ENCODE measurements at places on chromosomes 3 and 15.

GRCh38 chr3:72043204-72044133 lies 258.5 kb upstream of the PROK2 start:
- DNase-seq, result no peak

DNA sequence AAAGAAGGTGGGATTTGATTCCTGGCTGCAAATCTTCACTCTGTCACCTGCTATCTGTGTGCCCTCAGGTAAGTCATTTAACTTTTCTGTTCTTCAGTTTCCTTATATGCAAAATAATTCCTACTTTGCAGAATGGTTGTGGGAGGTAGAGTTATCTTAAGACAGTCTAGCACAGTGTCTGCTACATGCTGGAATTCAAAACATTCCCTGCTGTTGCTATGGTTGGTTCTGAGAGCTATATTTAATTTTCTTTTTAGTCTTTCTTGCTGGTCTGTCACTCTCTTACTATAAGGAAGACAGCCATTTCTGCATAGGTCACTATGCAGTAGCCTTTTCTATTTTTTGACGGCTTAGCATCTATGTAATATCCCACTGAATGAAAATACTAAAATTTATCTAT lies 4.0 kb upstream of the ADPGK start:
- no peak for DNase-seq

GRCh38 chr3:125051715-125052581 lies 3.8 kb downstream of the HEG1 start:
- DNase-seq, result no peak

DNA sequence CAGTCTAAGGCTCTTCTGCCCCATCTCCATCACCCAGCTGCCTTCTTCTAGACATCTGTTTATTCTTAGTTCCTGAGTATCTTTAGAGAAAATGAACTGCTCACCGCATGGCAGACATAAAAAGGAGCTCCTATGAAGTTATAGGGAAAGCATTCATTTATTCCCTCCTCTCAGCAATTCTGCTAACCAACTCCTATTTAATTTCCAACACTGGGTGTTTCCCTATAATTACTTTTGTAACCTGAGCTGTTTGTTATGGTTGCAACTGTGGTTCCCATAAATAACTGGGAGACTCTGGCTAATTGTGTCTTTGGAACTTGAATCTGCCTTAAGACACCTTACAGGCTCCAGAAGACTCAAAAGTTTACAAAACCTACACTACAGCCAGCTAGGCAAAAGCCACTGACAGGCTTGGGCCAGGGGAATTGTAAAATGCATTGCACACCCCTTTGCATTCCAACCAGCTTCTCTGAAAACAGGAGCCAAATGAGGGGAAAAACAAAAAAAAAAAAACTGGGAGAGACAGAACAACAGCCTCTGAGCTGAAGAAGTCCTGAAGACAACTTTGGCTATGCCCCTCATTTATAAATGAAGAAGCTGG lies 231.5 kb upstream of the FEZF2 start:
- no peak for DNase-seq

DNA sequence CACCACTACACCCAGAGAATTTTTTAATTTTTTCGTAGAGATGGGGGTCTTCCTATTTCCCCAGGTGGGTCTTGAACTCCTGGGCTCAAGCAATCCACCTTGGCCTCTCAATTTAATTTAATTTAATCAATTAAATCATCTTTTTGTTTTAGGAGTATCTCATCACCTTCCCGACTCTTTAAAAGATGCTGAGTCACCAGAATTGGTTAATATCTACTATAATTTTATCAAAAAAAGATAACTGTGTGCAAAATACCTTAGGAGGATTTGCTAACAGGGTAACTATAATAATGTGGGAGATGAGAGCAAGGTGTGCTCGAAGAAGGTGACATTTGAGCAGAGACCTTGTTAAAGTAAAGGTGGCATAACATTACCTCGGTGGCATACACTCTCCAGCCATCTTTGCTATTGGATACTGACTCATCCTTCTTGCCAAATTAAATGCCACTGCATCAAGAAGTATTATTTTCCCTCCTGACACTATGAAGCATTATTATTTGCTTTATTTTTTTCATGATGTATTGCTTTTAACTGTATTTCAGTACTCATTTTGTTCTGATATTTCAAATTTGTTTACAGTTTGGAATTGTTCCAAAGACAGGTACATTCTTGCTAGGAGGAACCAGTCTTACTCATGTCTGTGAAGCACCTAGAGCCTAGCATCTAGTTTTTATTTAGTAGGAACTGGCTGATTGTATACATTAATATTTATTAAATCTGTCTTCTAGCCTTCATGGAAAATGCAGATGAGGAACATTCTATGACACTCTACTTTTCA lies 200.7 kb downstream of the MBNL1 start:
- no peak for DNase-seq

- DNase-seq, result no peak
Observed at GRCh38 chr3:189488241-189488767, 142.9 kb upstream of the TP63 start.

DNA sequence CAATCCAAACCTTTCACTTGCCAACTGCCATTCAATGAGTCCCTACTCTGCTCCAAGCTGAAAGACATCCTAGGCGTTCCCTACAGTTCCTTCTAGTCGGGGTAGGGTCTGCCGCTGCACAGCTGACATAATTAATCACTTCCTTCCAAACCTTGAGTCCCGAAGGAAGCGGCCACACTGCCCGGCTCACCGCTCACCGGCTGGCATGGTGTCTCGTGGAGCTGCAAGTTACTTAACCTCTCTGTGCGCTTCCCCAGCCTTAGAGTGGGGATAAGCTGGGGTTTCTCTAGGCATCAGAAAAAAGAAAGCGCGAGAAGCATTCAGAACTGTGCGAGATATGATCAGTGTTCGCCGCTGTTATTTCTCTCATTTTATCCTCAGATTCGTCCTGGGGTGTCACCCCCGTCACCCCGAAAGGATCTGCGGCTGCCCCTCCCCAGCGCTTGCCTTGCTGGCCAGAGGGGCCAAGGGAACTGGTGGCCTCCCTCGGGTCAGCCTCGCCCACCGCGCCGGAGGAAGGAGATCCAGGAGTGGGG lies 748 bp downstream of the MRPS25 start:
- DNase-seq, result no peak

DNA sequence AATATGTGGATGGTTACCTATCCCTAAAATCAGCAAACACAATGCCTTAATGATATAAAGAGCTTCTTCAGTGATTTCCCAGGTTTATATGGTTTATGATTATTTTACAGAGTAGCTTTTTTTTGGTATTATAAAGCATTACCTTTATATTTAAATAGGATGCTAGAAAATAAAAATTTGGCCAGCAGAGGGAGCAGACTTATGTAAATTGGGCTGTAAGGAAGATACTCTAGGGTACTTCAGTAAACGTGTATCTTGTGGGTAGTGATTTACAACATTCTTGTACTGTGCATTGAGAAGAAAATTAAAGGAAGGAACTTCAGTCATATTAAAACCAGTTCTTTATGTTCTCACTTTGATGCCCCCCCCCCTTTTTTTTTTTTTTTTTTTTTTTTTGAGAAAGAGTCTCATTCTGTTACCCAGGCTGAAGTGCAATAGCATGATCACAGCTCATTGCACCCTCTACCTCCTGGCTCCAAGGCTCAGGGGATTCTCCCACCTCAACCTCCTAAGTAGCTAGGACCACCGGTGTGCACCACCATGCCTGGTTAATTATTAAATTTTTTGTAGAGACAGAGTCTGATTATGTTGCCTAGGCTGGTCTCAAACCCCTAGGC lies 167.9 kb downstream of the BBX start:
- DNase-seq, result no peak

GRCh38 chr15:88646088-88646405 lies 7.2 kb downstream of the ISG20 start:
- no peak for DNase-seq

- no peak for DNase-seq
Observed at GRCh38 chr15:90360746-90361145, 8.7 kb downstream of the ZNF774 start.

- DNase-seq, result no peak
Observed at GRCh38 chr15:96123630-96124187, 206.8 kb upstream of the NR2F2 start.

DNA sequence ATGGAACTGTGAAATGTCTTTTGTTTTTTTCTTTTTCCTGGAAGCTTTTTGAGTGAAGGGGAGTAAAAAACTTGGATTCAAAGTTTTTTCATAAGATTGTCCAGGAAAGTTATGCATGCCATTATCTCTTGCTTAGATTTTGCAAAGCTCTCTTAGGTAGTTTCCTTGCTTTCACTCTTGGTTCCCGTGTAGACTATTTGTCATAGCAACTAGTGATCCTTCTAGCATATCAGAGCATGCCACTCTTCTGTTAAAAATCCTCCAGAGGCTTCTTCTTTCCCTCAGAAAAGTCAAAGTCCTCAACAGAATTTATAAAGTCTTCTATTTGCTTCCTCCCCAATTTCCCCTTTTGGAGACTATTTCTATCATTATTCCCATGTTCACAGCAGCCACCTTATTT lies 21.1 kb downstream of the GTF2E1 start:
- DNase-seq, result no peak

DNA sequence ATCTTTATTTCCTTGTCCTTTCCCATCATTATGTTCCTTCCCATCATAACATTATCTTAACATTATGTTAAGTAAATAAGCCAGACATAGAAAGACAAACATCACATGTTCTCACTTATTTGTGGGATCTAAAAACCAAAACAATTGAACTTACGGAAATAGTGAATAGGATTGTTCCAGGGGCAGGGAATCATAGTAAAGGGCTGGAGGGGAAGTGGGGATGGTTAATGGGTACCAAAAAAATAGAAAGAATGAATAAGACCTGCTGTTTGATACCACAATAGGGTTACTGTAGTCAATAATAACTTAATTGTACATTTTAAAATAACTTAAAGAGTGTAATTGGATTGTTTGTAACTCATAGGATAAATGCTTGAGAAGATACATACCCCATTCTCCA lies 36.7 kb upstream of the MBNL1 start:
- no peak for DNase-seq

DNA sequence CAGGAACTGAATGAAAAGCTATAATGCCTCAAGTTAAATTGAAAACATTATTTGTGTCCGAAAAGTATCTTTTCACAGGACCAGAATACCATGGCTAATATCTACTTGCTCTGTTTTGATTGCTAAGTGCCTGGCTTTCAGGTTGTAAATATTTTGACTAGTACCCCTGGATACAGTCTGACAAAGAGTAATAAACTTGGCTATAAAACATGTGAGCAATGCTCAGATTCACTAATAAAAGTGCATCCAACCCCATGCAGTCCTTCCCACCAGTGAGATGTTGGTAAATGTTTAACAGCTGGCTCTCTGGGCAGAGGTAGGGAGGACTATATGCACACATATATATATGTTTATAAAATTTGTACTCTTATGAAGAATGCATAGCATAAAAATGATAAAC lies 281.8 kb upstream of the TGFBR2 start:
- DNase-seq, result no peak

- DNase-seq, result no peak
Observed at GRCh38 chr3:42216931-42217333, 49.1 kb downstream of the CCK start.

Measured in NCI-H774 (cell line).